DMS 273 treated with DMSO at 0.1 percent for 48 hours (cell line): ENCODE measurements at places on chromosomes 3 and 15.

DNA sequence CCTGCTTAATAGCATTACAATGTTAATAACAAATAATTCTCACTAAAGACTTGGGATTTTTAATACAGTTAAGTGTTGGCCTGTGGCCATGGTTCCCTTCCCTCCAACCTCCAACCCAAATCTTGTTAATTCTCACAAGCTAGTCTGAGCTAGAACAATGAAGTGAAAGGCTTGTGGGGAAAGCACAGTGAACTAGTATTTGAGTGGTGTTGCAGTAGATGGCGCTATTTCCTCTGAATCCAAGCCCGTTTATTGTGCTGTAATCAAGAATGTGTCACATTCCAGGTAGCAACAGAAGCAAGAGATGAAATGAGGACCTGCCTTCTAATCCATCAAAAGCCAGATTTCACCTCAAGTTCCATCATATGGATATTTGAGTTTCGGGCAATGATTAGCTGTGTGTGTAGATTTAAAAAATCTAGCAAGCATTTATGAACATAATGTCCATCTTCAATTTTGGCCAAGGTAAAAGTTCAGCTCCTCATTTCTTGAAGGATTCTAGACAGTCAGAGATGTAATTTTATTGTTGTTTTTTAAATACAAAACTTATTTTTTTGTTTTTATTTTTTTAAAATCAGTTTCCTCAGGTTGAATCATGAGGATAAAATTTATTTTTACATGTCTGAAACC is 160.7 kb downstream of the SQOR start:
- no peak for DNase-seq

DNA sequence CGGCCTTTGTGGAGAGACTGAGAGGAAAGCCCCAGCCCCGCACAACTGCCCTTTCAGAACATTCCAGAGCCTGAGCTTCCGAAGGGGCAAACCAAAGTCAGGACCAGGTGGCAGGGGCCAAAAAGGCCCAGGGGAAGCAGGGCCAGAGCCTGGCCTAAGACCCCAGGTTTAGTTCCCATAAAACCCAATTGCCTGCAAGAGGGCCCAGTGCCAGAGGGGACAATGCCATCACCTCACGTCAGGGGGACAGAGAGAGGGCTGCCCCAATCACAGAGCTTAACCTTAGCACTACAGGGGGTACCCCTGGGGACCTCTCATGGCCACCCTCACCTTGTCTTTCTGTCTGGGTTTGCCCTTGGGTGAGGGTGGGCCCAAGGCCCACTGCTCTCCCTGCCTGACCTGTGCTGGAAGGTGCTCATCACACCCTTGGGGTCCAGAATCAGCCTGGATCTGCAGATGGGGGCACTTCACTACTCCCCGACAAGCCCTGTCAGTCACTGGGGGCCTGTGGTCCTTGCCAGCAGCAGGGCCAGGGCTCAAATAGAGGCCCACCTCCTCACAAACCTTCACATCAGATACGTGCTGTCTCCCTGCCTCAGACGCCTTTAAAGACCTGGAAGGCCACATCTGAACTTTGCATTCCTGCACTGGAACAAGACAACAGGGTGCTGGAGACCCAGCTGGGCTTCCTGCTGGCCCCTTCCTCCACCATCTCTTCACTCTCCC is 3.8 kb downstream of the CALML4 start:
- DNase-seq: no peak

- no peak for DNase-seq
Measured at GRCh38 chr15:70291305-70292075, 193.8 kb upstream of the TLE3 start.

DNA sequence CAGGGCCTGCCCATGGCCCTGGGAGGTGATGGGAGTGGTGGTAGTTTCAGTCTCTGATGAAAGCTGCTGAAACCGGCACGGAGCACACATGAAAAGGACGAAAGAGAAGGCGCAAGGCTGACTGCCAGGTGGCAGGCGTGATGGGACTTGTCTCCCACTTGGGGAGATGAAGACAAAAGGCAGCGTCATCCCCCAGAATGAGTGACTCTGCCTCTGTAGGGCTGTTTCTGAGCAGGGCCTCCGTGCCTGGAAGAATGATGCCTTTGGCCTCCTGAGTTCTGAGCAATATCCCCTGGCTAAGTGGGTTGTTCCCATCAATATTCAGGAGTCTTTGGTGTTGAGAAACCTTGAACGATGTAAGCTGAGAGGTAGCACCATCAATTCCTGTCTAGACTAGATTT is 237.8 kb downstream of the OPA1 start:
- no peak for DNase-seq

DNA sequence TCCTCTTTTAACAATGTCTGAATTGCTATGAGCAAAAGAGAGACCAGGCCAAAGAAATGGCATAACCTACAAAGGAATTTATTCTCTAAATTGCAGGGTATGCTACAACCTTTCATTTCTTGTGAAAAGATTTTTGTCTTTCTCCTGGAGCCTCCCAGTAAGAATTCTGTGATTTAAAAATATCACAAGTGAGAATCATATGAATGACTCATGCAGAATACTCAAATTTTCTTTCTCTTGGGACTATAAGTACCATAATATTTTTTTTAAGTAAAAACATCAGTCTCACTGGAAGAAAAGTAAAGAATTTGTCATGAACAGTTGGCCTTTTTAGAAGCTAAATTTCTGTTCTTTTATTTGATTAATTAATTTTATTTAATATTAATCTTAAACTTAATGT is 26.3 kb downstream of the SYNPR start:
- no peak for DNase-seq

GRCh38 chr3:117547956-117548550 is 838.5 kb downstream of the TUSC7 start:
- no peak for DNase-seq
